IPS DF 19.7 (cell line): ENCODE measurements at places on chromosomes 4 and X.

DNA sequence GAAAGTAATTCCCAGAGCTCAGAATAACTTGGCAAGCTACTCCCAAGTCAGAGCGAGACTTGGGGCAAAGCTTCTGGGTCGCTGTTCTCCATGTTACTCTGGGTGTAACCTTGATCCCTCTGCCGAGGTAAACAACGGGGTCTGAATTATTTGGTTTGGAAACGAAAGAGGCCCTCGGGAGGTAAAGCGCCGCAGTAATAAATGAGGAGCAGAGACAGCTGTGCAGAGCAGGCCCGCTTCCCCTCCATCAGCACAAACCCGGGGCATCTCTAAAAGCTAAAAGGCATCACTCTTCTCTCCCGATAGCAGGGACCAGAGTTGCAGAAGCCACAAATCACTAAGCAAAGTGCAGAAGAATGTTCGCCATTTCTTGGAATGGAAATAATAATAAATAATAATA is 561.5 kb downstream of the BCOR start:
- DNase-seq: no peak

DNA sequence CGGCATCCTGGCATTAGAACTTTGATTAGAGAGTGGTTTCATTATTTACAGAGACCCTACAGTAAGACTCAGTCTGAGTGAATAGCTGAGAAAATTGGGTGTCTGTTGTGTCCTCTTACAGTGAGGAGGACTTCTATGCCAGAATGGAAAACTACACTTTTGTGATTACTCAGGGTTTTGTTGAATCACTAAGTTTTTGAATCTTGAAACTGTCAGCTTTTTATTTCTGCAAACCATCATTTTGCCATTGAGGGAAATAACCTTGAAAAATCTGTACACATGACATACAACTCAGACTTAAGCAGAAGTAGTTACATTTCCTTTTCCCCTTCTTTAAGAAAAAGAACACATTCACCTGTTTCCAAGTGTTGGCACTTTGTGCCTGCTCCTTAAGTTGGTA is 117.6 kb upstream of the RASGEF1B start:
- no peak for DNase-seq

DNA sequence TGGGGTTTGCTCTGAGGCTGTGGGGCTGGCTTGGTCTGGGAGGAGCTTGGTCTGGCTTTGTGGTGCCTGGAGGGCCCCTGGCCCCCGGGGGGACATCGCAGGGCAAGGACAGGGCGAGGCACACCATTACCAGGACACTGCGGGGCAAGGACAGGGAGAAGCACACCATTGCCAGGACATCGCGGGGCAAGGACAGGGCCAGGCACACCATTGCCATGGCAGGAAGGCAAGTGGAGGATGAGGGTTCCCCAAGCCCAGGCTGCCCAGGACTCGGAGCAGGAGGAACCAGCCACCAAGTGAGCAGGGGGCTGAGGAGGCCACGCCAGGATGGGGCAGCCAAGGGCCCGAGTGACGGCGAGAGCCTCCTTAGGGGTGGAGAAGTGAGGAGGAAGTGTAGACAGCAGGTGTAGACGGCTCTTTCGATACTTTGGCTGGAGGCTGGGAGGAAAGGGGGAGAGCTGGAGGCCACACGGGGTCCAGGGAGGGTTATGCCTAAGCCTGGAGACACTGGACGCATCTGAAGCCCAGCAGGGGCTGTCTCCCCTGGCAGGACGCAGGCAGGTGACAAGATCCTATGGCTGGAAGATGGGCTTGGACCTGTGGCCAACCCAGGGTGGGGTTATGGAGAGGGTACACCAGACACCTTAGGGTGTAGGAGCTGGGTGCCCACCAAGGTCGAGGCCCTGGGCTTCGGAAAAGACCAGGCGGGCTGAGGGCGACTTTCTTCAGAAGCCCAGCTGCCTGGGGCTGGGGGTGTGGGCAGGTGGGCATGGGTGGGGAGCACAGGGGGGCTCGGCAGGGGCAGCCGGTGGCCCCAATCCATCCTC is 7.3 kb downstream of the NKX1-1 start:
- no peak for DNase-seq

GRCh38 chr4:19993242-19993641 is 258.5 kb upstream of the SLIT2 start:
- no peak for DNase-seq

- DNase-seq: no peak
Observed at GRCh38 chrX:20116087-20116576, 575 bp downstream of the MAP7D2 start.
